ENCODE measurements at places on chromosomes 3 and 15.

DNA sequence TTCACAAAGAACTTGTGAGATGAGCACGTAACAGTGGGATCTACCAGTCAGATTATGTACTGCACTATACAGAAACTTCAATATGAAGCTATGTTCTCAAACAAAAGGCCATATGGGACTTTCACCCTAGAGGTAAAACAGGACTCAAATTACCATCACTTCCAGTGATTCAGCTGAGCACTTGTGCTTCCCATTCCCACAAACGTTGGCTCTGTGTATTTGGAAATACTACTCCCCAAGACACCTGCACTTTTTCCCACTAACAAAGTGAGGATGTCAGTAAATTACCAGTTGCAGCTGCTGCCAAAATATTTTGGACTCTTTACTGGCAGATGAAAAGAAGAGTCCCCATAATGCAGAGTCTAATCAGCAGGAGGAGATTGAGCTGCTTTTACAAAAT lies 1570.1 kb downstream of the SI start:
- no peak for DNase-seq

DNA sequence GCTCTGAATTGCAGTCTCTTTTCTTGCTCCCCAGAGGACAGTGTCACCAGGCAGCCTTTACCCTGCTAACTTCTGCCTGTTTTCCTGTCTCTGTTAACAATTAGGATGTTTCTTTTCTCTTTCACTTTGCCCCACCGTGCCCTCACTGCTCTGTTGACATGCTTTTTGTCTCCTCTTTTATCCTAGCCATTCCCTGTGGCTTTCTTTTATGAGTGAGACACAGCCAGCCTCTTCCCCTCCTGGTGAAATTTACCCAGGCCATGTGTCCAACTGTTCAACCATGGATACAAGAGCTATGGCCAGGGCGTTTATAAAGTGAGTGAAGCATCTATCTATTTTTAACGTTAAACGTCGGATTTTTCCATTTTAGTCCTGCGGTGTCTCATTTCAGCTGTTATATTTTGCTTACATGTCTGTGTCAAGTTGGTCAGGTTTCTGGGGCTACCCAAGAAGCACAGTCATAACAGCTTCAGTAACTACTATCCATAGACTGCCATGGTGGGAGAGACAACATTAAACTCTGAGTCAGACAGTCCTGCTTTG lies 443.2 kb upstream of the AZI2 start:
- no peak for DNase-seq

DNA sequence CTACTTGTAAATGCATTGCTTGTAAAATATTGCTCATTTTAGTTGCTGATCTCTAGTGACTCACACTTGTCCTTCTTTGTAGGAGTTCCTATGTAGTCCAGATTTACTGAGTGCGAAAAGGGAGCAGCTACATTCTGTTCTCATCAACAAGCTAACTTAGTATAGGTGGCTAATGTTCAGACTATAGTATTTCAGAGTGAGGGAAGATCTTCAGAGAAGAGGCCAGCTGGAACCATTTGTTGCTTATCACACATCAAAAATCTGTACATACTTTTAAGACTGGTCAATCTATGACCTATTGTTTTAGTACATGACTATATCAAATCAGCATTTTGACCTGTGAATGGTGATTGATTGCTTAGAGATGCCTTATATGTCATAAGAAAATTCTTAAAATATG lies 71.3 kb upstream of the THSD4 start:
- no peak for DNase-seq

- no peak for DNase-seq
These were observed 364.9 kb upstream of the DPPA4 start for GRCh38 chr3:109702252-109702651.

DNA sequence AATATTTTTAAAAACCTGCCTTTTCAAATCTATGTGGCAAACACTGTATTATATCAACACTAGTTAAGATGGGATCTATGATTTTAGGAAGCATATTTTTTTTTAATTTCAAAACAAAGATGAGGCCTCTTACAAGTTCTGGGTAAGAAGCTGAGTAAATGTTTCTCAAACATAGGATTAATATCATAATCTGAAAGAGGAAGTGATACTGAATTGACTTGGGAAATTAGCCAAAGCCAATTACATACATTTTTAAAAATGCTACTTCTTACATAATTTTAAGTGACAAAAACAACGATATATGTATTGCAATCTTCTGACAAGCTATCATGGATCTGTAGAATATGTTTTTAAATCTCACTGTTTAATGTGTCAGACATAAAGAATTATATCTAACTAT lies 135.1 kb upstream of the UBP1 start:
- DNase-seq: no peak

DNA sequence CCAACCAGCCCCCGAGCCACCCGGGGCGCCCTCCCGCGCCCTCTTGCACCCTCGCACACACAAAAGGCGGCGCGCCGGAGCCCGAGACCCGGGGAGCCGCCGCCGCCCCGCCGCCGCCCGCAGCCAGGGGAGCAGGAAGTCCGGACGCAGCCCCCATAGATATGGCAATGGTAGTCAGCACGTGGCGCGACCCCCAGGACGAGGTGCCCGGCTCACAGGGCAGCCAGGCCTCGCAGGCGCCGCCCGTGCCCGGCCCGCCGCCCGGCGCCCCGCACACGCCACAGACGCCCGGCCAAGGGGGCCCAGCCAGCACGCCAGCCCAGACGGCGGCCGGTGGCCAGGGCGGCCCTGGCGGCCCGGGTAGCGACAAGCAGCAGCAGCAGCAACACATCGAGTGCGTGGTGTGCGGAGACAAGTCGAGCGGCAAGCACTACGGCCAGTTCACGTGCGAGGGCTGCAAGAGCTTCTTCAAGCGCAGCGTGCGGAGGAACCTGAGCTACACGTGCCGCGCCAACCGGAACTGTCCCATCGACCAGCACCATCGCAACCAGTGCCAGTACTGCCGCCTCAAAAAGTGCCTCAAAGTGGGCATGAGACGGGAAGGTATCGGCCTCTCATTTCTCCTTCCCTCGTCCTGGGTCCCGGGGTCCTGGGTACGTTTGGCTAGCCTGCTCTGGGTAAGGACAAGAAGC lies 1.6 kb downstream of the NR2F2 start:
- DNase-seq: no peak

- DNase-seq: peak; percentile 76
These were observed 59.7 kb downstream of the SEMA3G start for GRCh38 chr3:52385157-52385556.

- no peak for DNase-seq
These were observed 73.6 kb downstream of the TM4SF4 start for GRCh38 chr3:149547954-149548668.

GRCh38 chr15:69158201-69158842 lies 2.1 kb upstream of the GLCE start:
- no peak for DNase-seq

DNA sequence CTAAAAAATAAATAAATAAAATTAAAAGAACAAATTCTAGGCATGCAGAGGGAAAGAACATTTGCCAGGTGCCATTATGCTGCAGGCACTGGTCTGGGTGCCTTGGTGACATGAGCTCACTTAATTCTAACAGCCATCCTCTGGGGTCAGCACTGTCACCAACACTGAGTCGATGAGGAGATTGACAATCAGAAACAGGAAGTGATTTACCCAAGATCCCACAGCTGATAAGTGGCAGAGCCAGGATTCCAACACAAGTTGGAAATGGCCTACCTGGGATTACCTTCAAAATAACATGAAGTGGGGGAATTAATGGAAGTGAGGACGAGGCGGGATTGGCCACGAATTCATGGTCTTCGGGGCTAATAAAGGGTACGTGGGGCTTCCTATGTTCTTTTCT lies 3.6 kb downstream of the PLIN1 start:
- no peak for DNase-seq
